ENCODE measurements at places on chromosomes 1 and 21.

GRCh38 chr1:160731990-160732389 is 7.1 kb upstream of the SLAMF7 start:
- DNase-seq = no peak

DNA sequence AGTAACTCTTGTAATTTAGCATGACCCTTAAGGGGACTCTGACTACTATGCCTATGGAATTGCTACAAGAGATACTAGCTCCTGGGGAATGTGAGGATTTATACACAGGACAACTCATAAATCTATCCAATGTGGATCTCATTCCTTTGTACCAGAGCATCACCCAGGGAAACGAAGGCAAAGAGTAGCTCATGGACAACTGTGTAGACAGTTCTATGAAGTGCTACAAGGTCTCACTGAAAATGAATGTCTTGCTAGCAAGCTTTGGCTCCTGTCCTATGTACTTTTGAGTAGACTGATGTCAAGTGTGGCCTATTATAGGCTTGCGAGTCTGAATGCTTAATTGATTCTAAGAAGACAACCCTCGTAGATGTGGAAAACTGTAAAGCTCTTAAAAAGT is 93.7 kb downstream of the ZSWIM5 start:
- DNase-seq = no peak

DNA sequence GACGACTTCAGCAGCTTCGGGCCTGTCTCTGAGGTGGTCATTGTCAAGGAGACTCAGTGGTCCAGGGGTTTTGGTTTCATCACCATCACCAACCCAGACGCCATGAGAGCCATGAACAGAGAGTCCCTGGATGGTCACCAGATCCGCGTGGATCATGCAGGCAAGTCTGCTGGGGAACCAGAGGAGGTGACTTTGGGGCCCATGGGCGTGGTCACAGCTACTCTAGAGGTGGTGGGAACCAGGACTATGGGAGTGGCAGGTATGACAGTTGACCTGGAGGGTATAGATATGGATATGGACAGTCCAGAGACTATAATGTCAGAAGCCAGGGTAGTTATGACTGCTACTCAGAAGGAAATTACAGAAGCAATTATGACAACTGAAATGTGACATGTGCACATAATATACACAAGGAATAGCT is 19.3 kb upstream of the METTL13 start:
- no peak for DNase-seq

- DNase-seq = no peak
These were observed 115.4 kb downstream of the DMRTB1 start for GRCh38 chr1:53574621-53575020.

GRCh38 chr1:100747771-100748170 is 28.2 kb downstream of the VCAM1 start:
- DNase-seq = no peak

- no peak for DNase-seq
These were observed 209.4 kb upstream of the SNX7 start for GRCh38 chr1:98452162-98452561.

- DNase-seq = no peak
These were observed 61.6 kb downstream of the NTPCR start for GRCh38 chr1:233012021-233012420.

- DNase-seq = no peak
These were observed 2.6 kb downstream of the GPR161 start for GRCh38 chr1:168134132-168134531.
